NAMALWA (cell line): ENCODE measurements at places on chromosomes 12 and 14.

GRCh38 chr12:46148327-46149078 is 120.3 kb downstream of the SLC38A1 start:
- DNase-seq, result no peak

- DNase-seq, result no peak
These were observed 2.9 kb upstream of the BDKRB1 start for GRCh38 chr14:96252999-96253539.

DNA sequence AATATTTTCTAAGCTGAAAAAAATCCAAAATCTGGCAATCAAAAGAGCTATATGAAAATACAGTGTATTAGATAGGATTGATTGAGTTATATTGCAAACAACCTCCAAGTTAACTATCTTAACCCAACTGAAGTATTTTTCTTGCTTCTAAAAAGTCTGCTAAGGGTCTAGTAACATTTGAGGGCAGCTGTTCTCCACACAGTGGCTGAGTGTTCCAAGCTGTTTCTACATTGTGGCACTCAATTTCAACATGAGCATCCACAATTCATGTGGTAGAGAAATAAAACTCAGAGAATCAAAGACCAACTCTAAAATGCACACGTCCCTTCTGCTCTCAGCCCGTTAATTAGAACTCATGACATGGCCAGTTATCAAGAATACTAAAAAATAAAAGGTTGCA is 340.0 kb downstream of the C12orf50 start:
- DNase-seq, result no peak

- DNase-seq, result no peak
These were observed 843 bp upstream of the NUAK1 start for GRCh38 chr12:106139422-106140171.

- DNase-seq, result no peak
These were observed 24.2 kb upstream of the SLC6A12 start for GRCh38 chr12:238116-238515.

DNA sequence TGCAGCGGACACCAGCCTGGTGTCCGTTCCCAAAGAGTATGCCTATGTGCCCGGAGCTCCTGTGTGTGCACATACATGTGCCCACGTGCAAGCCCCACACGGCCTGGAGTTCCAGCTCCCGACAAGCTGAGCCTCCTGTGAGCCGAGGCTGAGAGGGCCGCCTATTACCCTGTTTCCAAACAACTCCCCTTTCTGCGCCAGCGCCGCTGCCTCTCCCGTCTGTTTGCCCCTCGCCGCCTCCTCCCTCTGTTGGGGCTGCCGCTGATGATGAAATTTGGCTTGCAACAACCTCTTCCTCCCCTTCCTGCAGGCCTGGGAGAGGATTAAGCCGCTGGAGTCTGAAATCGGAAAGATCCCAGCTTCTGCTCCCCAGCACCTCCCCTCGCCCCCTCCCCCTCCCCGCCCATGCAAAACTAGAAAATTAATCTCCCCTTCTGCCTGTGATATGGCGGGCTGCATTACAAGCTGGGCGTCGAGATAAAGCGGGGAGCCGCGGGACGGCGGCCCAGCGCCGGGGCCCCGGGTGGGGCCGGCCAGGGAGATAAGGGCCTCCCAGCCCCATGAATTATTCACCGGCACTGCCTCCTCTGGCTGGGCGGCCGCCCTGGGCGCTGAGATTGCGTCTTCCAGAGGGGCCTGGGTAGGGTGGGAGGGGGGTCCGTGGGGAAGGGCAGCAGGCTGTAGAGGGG is 6.8 kb upstream of the ASIC1 start:
- DNase-seq, result no peak
